Activated B cell treated with CpG ODN at 0.5 μM for 24 hours (primary cell): ENCODE measurements at places on chromosomes 6 and 20. TPM values are rescaled to one million over a fixed set of nuclear protein-coding genes. Genes with fewer than 3 reads are reported as not detected.

- H3K27ac ChIP-seq, result peak overlapping the region; percentile 41
- H3K27me3 ChIP-seq, result no peaks in the 10 kb centered on the region
- H3K4me3 ChIP-seq, result peak overlapping the region; percentile 24
- no peak for DNase-seq
Measured at GRCh38 chr20:49705358-49705757, 8.3 kb downstream of the B4GALT5 start.

DNA sequence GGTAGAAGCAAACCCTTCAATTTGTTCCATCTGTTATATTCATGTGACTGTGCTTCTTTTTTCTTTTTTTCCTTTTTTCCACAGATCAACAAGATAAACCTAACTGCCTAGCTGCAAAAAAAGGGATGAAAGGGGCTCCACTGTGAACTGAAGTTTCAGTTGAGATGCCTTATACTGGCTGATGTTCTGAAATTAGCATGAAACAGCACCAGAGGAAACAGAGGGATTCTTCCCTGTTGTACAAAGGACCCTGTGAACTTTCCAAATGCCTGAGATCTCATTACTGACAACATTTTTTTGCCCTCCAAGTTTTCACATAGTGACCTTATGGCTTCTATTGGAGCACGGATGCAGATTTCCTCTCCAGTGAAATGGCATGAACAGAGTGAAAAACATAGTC is 302.7 kb upstream of the TFAP2D start:
- no peak overlapping the region for H3K27ac ChIP-seq
- DNase-seq, result no peak
- no peaks in the 10 kb centered on the region for H3K36me3 ChIP-seq
- H3K4me1 ChIP-seq, result no peaks in the 10 kb centered on the region

DNA sequence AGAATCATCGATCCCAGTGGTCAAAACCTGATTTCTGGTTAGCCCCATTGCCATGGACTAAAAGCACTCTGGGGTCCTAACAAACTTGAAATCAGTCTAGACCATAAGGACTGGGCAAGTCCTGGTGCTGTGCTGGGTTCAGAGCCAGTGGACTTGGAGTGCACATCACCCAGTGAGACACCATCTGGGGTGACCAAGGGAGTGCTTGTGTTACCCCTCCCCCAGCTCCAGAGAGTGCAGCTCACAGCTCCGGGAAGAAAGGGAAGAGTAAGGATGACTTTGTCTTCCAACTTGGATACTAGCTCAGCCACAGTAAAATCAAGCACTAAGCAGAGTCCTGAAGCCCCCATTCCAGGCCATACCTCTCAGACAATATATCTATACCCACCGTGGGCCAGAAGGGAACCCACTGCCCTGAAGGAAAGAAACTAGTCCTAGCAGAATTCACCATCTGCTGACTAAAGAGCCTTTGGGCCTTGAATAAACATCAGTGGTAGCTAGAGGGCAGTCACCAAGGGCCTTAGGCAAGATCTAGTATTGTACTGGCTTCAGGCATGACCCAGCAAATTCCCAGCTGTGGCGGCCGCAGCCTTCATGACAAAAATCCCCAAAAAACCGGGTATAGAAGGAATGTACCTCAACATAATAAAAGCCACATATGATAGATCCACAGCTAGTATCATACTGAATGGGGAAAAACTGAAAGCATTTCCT is 153.5 kb upstream of the OGFRL1 start:
- no peak overlapping the region for H3K4me3 ChIP-seq
- no peaks in the 10 kb centered on the region for H3K36me3 ChIP-seq
- H3K4me1 ChIP-seq, result no peaks in the 10 kb centered on the region

- H3K27me3 ChIP-seq, result peaks cover 11% of the 10 kb centered on the region
- no peak overlapping the region for H3K27ac ChIP-seq
- DNase-seq, result no peak
- no peaks in the 10 kb centered on the region for H3K4me1 ChIP-seq
Measured at GRCh38 chr20:44342248-44342647, 5.4 kb downstream of the R3HDML start.

TP53TG5 gene
- not detected in 2 replicates for total RNA-seq

DNA sequence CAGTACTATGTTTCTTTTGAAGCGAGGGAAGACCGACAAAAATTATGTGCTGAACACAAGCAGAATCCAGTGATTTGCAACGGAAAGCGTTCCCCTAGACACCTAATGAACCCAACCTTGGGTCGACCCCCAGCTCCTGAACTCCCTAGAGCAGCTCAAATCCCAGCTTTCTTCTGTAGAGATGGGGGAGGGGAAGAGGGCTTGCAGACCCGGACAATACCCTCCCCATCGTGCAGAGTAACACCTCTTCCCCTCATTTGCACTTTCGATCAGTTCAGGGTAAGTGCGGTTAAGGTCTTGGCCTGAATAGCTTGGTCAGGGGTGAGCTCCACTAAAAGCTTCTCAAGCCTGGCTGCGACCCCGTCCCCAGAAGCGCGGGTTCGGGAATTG is 404 bp downstream of the CEP162 start:
- DNase-seq, result no peak
- H3K36me3 ChIP-seq, result peaks cover 7% of the 10 kb centered on the region
- peaks cover 19% of the 10 kb centered on the region for H3K4me1 ChIP-seq
- H3K4me3 ChIP-seq, result peak overlapping the region; percentile 99

DNA sequence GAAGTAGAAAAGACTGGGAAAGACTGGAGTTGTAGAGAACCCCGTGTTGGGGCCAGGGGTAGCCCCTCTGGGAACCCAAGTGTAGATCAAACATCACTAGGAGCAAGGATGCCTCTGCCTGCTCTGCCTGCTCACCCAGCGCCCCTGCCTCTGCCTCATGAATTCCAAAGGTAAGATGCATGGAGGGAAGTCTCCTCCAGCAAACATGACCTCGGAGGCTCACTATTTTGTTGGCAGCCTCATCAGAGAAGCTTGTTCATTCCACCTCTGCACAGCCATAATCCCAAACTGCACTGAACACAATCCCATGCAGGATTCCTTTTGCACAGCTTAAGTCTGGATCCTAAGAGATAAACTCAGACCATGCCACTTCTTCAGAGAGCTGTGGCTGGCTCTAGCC is 4.9 kb downstream of the FRS3 start:
- peaks cover 49% of the 10 kb centered on the region for H3K36me3 ChIP-seq
- no peak for DNase-seq
- no peak overlapping the region for H3K4me3 ChIP-seq
- peaks cover 10% of the 10 kb centered on the region for H3K4me1 ChIP-seq

DNA sequence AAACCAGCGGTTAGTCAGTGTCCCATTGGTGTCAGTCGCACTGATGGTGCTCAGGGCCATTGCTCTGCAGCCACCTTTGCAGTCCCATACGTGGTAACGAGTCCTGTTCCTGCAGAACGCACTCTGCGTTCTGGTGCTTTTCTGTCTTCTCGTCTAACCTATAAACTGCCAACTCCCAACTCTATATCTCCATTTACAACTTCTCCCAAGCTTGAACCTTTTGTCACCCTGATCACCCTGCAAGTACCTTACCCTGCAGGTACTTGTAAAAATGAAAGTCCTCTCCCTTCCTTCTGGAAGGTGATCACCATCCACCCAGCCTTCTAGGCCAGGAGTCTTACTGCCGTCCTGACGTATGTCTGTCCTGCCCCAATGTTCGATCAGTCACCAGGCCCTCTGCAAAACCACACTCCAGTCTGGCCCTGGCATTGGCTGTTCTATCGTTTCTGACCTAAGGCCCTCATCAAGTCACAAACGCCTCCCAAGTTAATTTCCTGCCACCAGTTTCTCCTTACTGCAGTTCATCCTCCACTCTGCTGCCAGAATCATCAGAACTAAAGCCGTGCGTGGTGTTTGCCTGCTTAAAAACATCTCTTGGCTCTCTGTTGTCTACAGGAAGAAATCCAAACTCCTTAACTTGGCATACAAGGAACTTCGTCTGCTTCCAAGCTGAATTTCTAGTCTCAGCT is 7.9 kb downstream of the RREB1 start:
- no peak overlapping the region for H3K4me3 ChIP-seq
- no peak for DNase-seq
- H3K36me3 ChIP-seq, result peaks cover 8% of the 10 kb centered on the region
- peaks cover 75% of the 10 kb centered on the region for H3K4me1 ChIP-seq
- no peaks in the 10 kb centered on the region for H3K27me3 ChIP-seq

DNA sequence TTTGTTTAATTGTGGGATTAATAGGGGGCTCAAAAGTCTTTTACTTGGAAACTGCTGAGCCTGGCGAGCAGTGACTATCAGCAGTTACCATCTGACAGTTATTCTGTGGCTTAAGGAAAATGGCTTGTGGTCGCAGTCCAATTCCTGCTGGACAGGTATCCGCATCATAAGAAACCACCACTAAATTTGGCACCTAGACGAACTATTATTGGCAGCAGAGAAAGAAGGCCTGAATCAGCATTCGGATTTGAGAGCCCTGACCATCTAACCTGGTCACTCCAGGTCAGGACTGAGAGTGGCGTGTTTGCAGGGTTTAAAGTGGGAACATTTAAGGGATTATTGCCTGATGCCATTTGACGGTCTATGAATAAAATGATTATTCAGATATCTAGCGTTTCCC is 146.4 kb downstream of the RPS12 start:
- no peaks in the 10 kb centered on the region for H3K36me3 ChIP-seq
- no peak overlapping the region for H3K27ac ChIP-seq
- DNase-seq, result no peak
- H3K27me3 ChIP-seq, result peaks cover 36% of the 10 kb centered on the region
- H3K4me1 ChIP-seq, result no peaks in the 10 kb centered on the region

GRCh38 chr6:13917141-13917540 is 7.6 kb upstream of the RNF182 start:
- no peaks in the 10 kb centered on the region for H3K36me3 ChIP-seq
- no peak overlapping the region for H3K4me3 ChIP-seq
- peaks cover 7% of the 10 kb centered on the region for H3K4me1 ChIP-seq
- H3K27me3 ChIP-seq, result peaks cover 11% of the 10 kb centered on the region

DNA sequence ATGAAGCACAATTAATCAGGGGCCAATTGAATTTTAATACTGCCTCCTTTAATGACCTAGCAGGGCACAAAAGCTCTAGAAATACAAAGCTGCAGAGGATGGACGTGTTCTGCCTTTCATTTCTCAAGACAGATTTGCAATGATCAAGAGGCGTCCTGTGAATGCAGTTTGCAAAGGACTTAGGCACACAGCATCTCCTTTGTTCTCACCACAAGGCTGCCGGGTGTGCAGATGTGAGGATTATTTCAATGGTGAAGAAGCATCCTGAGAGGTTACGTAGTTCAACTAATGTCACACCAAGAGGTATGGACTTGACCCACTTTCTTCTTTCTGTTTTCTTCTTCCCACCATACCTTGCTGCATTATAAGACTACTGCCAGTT is 42.9 kb upstream of the SPTLC3 start:
- DNase-seq, result no peak
- no peak overlapping the region for H3K4me3 ChIP-seq
- H3K4me1 ChIP-seq, result no peaks in the 10 kb centered on the region

DNA sequence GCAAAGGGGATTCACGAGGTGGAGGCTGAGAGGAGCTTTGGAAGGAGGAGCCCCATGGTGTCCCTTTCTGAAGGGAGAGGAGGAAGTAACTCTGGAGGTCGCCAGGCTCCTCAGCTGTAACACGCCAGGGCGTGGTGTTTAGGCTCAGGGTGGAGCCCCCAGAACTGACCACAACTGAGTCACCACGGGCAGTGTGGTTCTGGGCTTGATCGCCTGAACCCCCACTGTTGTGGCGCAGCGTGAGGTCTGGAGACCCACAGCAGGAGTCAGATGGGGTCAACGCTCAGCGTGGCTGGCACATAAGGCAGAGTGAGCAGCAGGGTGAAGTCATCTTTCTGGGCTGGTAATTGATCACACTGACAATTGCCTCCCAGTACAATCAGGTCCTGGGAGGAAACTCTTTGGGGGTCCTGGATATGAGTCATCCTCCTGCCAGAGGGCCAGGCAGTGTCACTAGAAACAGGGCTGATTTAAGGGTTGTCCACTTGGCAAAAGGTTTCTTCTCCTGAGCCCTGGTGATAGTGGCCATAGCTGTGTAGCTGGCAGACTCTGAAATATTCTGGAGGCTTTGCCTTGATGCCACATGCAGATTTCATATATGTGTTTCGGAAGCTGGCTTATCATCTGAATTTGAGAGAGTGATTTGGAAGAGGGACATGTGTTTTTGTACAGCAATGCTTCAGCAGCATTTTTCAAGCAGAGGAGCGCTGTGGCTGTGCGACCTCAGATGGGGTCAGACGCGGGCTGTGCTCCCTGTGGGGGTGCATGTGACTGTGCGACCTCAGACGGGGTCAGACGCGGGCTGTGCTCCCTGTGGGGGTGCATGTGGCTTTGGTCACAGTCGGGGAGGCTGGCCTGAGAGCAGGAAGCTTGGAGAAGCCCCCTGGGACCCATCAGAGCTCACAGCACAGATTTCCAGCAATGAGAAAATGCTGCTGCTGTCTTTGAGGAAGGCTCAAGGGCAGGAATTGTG is 50.0 kb downstream of the SYNJ2 start:
- H3K27me3 ChIP-seq, result no peaks in the 10 kb centered on the region
- peak overlapping the region; percentile 58 for H3K4me3 ChIP-seq
- peaks cover 44% of the 10 kb centered on the region for H3K4me1 ChIP-seq

PLTP gene
- total RNA-seq, result 2.3 and 3.5 TPM in 2 replicates

- H3K36me3 ChIP-seq, result no peaks in the 10 kb centered on the region
- no peak for DNase-seq
- H3K27me3 ChIP-seq, result no peaks in the 10 kb centered on the region
- H3K4me1 ChIP-seq, result no peaks in the 10 kb centered on the region
- H3K4me3 ChIP-seq, result no peak overlapping the region
- H3K27ac ChIP-seq, result no peak overlapping the region
Measured at GRCh38 chr6:126811321-126811720, 307.1 kb upstream of the RSPO3 start.

DNA sequence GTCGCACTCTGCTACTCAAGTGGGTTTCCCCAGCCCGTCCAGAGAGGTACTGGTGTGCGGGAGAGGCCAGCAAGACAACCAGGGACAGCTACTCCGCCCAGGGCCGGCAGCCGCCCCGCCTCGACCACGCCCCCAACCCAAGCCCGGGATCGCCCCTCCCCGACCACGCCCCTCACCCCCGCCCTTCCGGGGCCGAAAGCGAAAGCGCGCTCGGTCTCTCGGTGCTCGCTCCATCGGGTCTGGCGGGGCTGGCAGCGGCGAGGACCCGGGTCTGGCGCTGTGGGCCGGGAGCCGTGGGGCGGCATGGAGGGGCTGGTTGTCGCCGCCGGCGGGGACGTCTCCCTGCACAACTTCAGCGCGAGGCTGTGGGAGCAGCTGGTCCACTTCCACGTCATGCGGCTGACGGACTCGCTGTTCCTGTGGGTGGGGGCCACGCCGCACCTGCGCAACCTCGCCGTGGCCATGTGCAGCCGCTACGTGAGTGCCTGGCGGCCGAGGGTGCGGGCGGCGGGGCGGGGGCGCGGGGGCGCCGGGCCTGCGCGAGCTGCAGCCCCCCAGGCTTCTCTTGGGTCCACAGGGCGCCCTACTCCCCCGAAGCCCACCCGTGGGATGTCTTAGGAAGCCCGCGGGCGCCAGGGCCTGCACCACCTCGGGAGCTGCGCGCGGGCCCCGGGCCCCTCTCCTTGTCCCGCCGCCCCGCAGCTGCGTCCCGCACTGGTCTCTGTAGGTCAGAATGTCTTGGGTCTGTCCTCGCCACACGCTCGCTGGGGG is at the start of gene PSMG4:
TSS of gene PSMG4 (plus strand) at position 228 of the 771 bp plus-strand sequence. CDS start at position 304, 76 bp downstream.
- H3K27me3 ChIP-seq, result peaks cover 6% of the 10 kb centered on the region
- peaks cover 40% of the 10 kb centered on the region for H3K4me1 ChIP-seq
- H3K36me3 ChIP-seq, result peaks cover 26% of the 10 kb centered on the region
- DNase-seq, result peak; percentile 96
- H3K27ac ChIP-seq, result peak within 1 kb of the TSS; percentile 88
- peak within 1 kb of the TSS; percentile 98 for H3K4me3 ChIP-seq

NOX3 gene
- not detected in 2 replicates for total RNA-seq
